ENCODE measurements at places on chromosomes 1 and 21.

DNA sequence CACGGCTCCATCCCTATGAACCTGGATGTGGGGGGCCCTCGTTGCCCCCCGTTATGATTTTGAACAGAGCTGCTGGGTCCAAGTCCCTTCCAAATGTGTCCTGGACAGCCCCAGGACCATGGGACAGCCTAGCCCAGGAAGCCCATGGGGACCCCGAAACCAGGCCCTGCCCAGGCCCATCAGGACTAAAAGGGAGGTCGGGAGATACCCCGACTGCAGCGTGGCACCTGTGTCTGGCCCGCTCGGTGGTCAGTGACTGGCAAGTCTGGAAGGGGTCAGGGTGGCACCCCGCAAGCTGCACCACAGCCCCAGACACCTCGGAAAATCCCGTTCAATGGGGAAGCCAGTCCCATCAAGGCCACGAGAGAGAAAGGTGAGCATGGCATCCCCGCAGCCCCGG, 10.4 kb upstream of the SRARP start:
- DNase-seq: no peak

DNA sequence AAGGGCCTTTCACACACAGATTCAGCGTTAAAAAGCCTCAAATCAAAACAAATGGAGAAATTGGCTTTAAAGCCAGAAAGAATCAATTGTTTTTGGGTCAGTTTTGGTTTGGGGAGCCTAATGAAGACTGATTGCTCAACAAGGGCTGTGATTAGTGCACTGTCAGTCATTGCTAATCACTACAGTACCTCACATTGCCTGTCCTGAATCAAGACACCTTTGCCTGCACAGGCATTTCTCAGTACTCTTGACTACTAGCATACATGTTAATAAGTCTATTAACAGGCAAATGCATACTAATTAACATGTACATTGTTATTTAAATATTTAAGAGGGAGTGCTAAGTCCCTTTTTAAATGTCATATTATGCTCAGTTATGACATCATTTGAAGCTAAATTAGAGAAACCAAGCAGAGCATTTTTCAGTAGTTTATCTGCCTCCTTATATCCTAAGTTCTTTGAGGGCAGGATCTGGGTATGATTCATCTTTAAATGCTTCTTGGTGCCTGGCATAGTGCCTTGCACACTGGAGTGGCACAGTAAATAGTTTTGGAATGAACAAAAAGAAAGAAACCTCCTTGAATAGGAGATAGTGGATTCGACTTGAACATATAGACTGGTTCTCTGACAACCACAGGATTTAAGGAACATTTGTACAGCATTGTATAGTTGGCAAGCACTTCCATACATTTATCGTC, 25.8 kb upstream of the CCN1 start:
- no peak for DNase-seq

DNA sequence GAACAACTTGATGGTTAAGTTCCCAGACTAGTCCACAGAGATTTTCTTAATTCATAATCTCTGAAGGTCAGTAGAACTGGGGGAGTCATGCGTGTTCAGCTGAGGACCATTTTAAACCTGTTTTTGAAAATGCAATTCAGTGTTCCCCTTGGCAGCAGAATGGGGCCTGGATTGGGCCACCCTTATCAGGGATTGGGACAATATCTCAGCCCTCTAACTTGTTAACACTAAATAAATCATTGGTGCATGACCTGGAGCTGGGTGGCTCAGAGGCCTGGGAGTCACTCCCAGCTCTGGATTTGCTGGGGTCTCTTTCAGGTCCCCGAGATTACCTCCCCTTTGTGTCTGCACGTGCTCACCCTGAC, 55.3 kb downstream of the MRPS6 start:
- no peak for DNase-seq

DNA sequence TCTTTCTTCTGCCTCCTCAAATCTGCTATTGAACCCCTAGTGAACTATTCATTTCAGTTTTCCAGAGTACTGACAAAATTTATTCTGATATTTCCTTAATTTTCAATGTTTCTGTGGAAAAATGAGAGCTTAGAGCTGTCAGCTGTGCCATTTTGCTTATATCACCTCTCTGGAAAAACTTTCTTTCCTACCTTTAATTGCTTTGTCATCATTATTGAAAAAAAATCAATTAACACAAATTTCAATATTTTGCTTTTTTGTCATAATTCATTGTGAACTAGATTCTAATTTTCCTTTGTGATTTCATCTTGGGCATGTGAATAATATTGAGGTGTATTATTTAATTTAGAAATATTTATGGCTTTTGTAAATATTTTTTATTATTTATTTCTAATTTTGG, 126.5 kb downstream of the C1orf94 start:
- DNase-seq: no peak

- no peak for DNase-seq
Measured at GRCh38 chr1:33660956-33661355, 188.5 kb downstream of the ZSCAN20 start.

GRCh38 chr1:226786550-226786949, 47.5 kb upstream of the ITPKB start:
- DNase-seq: no peak

- DNase-seq: no peak
Measured at GRCh38 chr1:24281591-24281990, 37.6 kb upstream of the GRHL3 start.

Measured in vagina (tissue), 2 donors.